ENCODE measurements at places on chromosomes 11 and 22. TPM values are rescaled to one million over a fixed set of nuclear protein-coding genes. Genes with fewer than 3 reads are reported as not detected.

CRYBB2 gene
- total RNA-seq = not detected

SCUBE2 gene
- 0.88 TPM for total RNA-seq

DNA sequence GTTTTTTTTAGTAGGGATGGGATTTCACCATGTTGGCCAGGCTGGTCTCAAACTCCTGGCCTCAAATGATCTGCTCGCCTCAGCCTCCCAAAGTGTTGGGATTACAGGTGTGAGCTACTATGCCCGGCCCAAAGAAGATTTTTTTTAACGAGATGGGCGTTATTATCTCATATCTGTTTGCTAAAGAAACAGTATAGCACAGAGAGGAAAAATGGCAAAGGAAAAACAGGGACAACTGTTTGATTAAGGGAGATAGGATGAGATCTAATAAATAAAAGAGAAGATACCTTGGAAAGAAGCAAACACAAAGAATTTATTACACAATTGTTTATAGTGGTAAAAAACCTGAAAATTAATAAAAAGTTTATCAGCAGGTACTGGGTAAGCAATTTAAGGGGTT is 10.4 kb upstream of the CEP295 start:
- no peaks in the 10 kb centered on the region for H3K27me3 ChIP-seq
- no peak overlapping the region for H3K27ac ChIP-seq
- no peaks in the 10 kb centered on the region for H3K36me3 ChIP-seq
- H3K4me3 ChIP-seq = no peak overlapping the region
- no peaks in the 10 kb centered on the region for H3K4me1 ChIP-seq

DNA sequence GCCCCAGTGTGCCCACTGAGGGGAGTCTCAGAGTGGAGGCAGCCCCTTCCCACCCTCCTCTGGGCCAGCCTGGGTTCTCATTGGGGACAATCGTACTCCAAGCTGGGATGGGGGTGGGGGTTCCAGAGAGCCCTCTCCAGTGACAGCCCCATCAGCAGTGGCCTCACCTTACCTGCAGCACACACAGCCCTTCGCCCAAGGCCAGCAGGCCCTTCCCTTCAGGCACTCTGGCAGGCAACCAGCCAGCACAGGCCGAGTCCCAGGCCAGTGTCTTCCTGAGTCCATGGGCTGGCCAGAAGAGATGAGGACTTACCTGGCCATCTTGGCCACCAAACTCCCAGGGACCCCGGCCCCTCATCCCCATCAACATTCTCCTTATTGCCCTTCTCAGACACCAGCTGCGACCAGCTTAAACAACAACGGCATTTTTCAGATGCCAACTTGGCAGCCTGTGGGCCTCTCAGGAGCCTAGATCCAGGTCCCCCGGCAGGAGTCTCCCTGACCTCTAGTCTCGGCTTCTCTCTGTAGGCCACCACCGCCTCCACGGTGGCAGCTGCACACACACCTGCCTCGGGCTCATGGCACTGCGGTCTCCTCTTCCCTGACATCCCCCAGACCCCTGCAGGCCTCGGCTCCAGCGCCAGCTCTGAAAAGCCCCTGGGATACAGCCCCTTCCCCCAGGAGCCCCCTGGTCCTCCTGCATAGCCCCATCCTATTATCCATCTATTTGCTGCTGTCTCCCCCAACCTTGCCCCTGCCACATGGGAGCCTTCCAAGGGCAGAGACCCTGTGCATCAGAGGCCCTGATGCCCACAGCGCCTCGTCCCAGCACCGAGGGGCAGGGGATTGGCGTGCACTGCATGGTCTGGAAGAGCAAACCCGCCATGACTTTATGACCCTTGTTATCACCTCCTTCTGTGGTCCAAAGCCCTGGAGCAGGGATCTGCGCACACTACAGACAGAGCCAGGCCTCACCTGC is 111.2 kb upstream of the FGF3 start:
- H3K4me3 ChIP-seq = no peak overlapping the region
- H3K27me3 ChIP-seq = no peaks in the 10 kb centered on the region
- no peak overlapping the region for H3K27ac ChIP-seq

DNA sequence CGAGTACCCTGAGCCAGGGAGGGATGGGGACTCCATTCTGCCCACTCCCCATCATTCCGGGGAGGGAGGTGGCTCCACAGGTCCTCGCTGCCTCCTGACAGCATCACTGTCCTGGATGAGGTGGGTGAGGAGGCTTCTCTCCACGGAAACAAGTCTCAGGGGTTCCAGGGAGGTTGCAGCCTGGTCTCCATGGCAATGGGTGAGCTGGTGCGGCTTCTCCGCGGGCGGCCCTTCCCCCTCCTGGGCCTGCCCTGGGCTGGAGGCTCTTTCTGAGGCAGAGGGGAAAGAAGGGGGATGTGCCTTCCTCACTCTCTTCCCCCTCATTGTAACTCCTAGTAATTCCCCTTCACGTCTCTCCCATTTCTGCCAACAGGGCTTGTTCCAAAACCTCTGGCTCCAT is 37.1 kb upstream of the PARVG start:
- DNase-seq = no peak
- H3K27ac ChIP-seq = no peak overlapping the region
- no peaks in the 10 kb centered on the region for H3K4me1 ChIP-seq
- H3K4me3 ChIP-seq = no peak overlapping the region
- H3K27me3 ChIP-seq = no peaks in the 10 kb centered on the region

DNA sequence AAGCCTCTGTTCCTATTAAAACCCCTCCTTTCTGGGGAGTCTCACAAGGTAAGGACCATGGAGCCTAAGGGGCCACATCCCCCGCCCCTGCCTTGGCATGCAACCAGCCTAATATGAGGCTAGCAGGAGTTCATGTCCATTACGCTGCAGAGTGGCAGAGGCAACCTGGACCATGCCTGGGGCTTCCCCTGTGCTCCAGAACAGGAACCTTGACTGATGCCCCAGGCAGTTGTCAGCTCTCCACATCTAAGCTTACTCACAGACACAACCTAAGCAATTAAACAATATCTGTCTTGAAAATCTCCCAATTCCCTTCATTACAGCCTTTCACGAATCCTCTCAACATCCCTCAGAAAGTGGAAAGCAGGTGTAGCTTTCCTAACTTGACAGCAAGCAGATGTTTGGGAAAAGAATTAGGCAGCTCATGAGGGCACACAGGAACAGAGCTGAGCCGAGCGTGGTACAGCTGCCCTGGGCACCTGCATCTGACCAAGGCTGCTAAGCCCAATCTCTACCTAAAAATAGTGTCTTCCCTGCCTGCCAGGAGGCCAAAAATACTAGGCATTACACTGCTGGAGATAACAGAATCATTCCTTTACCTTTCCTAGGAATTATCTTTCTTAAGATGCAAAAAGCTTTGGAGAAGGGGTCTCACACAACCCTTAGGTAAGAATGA is 20.8 kb downstream of the C11orf71 start:
- H3K4me3 ChIP-seq = no peak overlapping the region
- no peaks in the 10 kb centered on the region for H3K27me3 ChIP-seq
- H3K27ac ChIP-seq = no peak overlapping the region
